Left lung (tissue), 14 donors: ENCODE measurements at places on chromosomes 2 and 18. TPM values are rescaled to one million over a fixed set of nuclear protein-coding genes. Genes with fewer than 3 reads are reported as not detected.

DNA sequence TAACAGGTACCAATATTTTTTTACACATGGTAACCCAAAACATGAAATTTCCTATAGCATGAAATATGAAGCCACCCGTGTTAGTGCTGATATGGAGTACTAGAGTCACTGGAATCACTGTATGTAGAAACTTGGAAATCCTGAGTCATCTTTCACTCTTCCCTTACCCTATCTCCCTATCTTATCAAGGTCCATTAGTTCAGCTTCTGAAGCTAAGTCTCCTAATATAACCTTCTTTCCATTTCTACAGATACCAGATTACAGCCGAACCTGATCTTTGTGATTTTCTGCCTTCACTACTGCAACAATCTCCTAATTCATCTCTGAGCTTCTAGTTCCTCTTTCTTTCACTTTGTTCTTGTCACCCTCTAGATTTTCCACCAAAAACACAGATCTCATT, 59.0 kb downstream of the SEPTIN10 start:
- no peak for DNase-seq

DNA sequence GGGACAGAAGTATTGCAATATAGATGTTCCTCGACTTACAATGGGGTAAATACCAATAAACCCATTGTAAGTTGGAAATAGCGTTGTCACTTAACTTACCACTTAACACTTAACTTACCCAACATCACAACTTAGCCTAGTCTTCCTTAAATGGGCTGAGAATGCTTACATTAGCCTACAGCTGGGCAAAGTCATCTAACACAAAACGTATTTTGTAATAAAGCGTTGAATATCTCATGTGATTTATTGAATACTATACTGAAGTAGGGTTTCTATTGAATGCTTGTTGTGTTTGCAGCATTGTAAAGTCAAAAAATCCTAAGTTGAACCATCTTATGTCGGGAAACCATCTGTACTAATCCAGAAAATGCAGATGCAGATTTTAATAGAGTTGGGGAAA, 23.6 kb downstream of the IL1R2 start:
- DNase-seq, result no peak

Gene C1QL2
- total RNA-seq, result not detected

GRCh38 chr2:177646791-177647190, 254.2 kb downstream of the AGPS start:
- DNase-seq, result no peak

DNA sequence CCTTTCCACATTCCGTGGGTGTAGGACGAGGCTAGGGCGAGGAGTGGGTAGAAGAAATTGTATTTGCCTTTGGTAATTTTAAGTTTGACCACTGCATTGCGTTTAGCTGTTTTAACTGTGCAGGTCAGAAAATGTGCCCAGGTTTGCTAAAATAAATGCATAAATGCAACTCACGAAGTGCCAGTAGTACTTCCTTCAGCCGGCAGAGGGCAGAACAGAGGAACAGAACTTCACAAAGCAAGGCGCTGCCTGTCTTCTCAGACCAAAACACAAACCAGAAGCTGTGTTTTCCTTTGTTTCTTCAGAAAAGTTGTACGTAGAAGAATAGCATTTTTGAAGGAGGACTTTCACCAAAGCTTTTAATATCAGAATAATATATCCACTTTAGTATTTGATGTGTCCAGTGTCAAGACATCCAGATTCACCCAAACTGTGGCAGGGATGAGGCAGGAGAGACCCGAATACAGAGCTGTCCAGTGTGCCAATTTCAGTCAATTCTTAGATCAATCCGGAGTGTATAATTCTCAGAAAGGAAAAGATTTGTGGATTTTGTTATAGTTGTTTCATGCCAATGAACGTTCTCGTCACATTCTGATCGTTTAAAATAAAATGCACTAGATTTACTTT, 348.6 kb downstream of the DLGAP1 start:
- peak; percentile 68 for DNase-seq

DNA sequence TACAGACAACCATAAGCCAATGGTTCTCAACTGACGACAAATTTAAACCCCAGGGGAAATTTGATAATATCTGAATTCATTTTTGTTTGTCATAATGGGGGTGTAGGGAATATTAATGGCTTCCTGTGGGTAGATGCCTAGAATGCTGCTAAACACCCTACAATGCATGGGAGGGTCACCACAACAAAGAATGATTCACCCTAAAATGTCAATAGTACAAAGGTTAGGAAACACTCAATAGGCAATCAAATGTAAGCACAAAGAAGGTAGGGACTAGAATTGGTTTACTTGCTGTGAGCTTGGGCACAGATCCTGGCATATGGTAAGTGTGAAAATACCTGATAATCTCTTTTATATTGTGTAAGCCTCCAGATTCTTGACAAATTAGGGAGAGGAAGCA, 20.1 kb upstream of the FANCL start:
- no peak for DNase-seq

- no peak for DNase-seq
Observed at GRCh38 chr2:69046221-69046662, 33.3 kb downstream of the ANTXR1 start.

- DNase-seq, result no peak
Observed at GRCh38 chr2:27729198-27729597, 42.3 kb upstream of the MRPL33 start.

GRCh38 chr18:55121397-55122170, 162.3 kb upstream of the CCDC68 start:
- DNase-seq, result no peak
